Activated CD8-positive, alpha-beta memory T cell treated with anti-CD3 and anti-CD28 coated beads, Interleukin-2, amount 10 ng/mL, durations not matched to agents 7 days and 5 days (primary cell): ENCODE measurements at places on chromosomes 7 and 10. TPM values are rescaled to one million over a fixed set of nuclear protein-coding genes. Genes with fewer than 3 reads are reported as not detected.

- DNase-seq, result no peak
Measured at GRCh38 chr10:35371731-35372130, 35.4 kb downstream of the CCNY start.

Gene ASAH2
- 4.2 TPM for total RNA-seq

DNA sequence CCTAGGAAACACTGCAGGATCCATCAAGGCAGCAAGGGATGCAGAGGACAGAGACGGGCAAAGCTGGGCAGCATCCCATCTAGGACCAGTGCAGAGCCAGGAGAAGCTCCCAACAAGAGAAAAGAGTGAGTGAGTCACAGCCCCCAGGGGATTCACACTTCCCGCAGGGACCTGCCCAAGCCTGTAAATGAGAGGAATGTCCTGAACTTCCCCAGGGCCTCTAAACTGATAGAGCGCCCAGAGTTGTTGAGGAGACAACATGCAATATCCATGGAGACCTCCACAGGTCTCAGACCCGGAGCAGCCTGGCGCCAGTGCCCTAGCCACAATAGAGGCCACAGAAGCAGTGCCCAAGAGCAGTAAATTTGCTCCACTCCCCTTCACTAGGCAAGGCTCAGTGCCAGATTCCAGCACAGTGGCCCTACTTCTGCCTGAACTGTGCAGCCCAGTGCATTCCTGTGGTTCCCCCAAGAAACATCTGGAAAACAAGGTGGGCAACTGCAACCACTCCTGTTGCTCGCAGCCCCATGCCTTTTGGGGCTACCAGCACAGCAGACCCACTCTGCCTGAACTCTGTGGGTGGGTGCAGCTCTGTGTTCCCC is 567.5 kb downstream of the POM121L12 start:
- DNase-seq, result no peak

DNA sequence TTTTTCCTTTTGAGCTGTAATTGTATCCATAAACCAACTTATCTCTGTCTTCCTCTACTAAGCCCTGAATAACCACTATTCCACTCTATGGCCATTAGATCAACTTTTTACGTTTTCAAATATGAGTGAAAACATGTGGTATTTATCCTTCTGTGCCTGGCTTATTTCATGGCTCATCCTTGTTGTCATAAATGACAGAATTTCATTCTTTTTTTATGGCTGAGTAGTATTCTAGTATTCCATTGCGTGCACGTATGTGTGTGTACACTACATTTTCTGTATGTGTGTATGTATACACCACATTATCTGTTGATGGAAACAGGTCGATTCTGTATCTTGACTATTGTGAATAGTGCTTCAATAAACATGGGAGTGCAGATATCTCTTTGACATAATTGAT is 11.1 kb downstream of the CDK1 start:
- no peak for DNase-seq

- no peak for DNase-seq
Measured at GRCh38 chr7:36642010-36642409, 82.3 kb downstream of the AOAH start.

Gene LBX1
- not detected for total RNA-seq

Gene CLRN3
- total RNA-seq, result not detected

Gene MYO1G
- total RNA-seq, result 502 TPM

DNA sequence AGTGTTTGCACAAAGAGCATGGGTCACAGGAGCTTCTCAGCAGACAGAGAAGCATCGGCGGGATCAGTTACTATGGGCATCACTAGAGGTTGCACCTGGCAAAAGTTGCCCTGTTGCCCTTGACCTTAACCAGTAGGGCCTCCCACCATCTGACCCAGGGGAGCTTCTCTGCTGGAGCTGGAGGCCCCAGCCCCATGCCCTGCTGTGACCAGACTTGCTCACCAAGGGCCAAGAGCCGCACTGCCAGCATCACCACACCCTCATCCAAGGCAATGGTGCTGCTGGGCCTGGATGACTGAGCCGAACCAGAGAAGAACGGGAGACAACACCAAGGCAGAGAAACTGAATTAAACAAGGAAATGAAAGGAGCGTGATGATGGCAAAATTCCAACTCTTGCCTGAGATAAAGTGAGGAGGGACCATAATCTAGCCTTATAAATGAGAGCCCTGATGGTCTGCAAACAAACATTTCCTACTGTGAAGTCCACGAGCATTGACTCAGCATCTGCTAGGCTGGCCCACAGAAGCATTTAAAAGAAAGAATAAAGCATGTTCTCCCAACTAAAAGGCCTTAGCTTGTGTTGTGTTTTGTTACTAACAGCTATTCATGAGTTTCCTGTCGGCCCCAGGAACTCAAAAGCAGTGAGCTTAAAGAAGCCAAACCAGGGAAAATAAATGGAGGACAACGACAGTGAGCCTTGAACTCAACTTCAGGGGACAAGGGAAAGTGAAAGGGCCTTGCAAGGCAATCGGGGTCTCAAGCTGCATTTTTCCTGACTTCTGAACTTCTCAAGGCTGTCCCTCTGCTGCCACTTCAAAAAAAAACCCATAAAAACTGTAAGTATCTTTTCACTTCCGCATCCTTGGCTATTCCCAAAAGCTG is 60.4 kb downstream of the AFAP1L2 start:
- DNase-seq, result no peak

Gene RASSF4
- total RNA-seq, result 1.2 TPM
